ENCODE measurements at places on chromosomes 3 and 15. TPM values are rescaled to one million over a fixed set of nuclear protein-coding genes. Genes with fewer than 3 reads are reported as not detected.
A peak's percentile ranks its signal among the peaks of the same experiment; 100 is the strongest.

GRCh38 chr3:174318181-174318580 lies 541.0 kb upstream of the NAALADL2 start:
- no peaks in the 10 kb centered on the region for H3K4me1 ChIP-seq
- no peak overlapping the region for H3K27ac ChIP-seq
- no peaks in the 10 kb centered on the region for H3K27me3 ChIP-seq
- no peaks in the 10 kb centered on the region for H3K36me3 ChIP-seq
- no peak for DNase-seq

The PKM gene
- 711 TPM for total RNA-seq

- H3K27me3 ChIP-seq, result no peaks in the 10 kb centered on the region
- no peak overlapping the region for H3K27ac ChIP-seq
- H3K4me3 ChIP-seq, result no peak overlapping the region
- no peaks in the 10 kb centered on the region for H3K4me1 ChIP-seq
- no peak for DNase-seq
Measured at GRCh38 chr3:36679384-36680200, 84.8 kb downstream of the DCLK3 start.

The ZMAT3 gene
- 8.1 TPM for total RNA-seq

GRCh38 chr15:81410318-81410753 lies 36.3 kb upstream of the TMC3 start:
- peaks cover 11% of the 10 kb centered on the region for H3K27me3 ChIP-seq
- H3K36me3 ChIP-seq, result no peaks in the 10 kb centered on the region
- no peak overlapping the region for H3K27ac ChIP-seq
- peak; percentile 85 for DNase-seq
- peaks cover 3% of the 10 kb centered on the region for H3K4me1 ChIP-seq

DNA sequence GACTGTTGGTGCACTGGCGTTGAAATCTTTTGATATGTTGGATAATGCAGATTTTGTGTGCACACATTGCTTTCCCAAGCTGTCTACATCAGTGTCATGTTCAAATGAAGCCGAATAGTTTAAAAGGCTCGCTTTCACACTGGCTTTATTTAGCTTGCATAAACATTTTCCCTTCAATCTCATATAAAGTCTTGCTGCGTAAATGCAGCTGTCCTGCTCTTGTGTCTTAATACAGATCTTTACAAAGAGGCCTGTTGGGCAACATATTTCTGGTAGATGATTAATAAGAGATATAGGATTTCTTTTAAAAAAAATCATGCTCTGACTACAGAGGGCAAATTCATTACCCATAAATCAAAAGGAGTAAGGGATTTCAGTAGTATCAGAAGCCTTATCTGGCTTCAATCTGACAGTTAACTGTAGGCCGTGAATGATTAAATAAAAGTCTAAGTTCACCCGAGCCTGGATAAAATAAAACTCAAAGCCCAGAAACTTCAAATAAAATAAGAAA lies 937.2 kb downstream of the FHIT start:
- H3K36me3 ChIP-seq, result no peaks in the 10 kb centered on the region
- peaks cover 13% of the 10 kb centered on the region for H3K4me1 ChIP-seq
- DNase-seq, result peak; percentile 71
- H3K27ac ChIP-seq, result no peak overlapping the region
- no peak overlapping the region for H3K4me3 ChIP-seq
- no peaks in the 10 kb centered on the region for H3K27me3 ChIP-seq

GRCh38 chr15:56366211-56366610 lies 985 bp downstream of the TEX9 start:
- no peak overlapping the region for H3K4me3 ChIP-seq
- H3K4me1 ChIP-seq, result peaks cover 4% of the 10 kb centered on the region
- H3K36me3 ChIP-seq, result no peaks in the 10 kb centered on the region
- no peak overlapping the region for H3K27ac ChIP-seq

DNA sequence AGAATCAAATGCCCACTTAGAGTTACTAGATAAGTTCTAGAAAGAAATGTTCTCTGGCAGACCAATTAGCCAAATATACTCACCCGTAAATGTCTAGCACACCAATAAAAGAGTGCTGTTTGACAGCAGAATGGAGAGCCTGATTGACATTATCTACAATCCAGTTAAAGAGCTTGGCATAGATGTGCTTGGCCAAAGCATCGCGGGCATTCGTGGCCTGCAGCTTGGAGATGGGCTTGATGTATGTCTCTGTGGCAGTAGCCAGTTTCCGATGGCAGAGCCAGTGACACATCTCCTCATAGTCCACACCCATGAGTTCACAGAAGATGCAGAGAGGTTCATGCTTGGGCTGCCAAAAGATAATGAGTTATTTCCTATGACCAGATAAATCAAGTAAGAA lies 101.5 kb upstream of the MYO5C start:
- H3K27ac ChIP-seq, result no peak overlapping the region
- no peaks in the 10 kb centered on the region for H3K27me3 ChIP-seq
- no peaks in the 10 kb centered on the region for H3K36me3 ChIP-seq
- no peaks in the 10 kb centered on the region for H3K4me1 ChIP-seq

- H3K4me3 ChIP-seq, result no peak overlapping the region
- no peaks in the 10 kb centered on the region for H3K27me3 ChIP-seq
- no peaks in the 10 kb centered on the region for H3K36me3 ChIP-seq
- DNase-seq, result no peak
Measured at GRCh38 chr3:89380016-89380415, 272.6 kb downstream of the EPHA3 start.

- DNase-seq, result no peak
- H3K27ac ChIP-seq, result no peak overlapping the region
- no peaks in the 10 kb centered on the region for H3K36me3 ChIP-seq
- H3K4me1 ChIP-seq, result peaks cover 2% of the 10 kb centered on the region
- H3K27me3 ChIP-seq, result no peaks in the 10 kb centered on the region
- H3K4me3 ChIP-seq, result no peak overlapping the region
Measured at GRCh38 chr3:123521179-123521969, 63.5 kb downstream of the HACD2 start.

DNA sequence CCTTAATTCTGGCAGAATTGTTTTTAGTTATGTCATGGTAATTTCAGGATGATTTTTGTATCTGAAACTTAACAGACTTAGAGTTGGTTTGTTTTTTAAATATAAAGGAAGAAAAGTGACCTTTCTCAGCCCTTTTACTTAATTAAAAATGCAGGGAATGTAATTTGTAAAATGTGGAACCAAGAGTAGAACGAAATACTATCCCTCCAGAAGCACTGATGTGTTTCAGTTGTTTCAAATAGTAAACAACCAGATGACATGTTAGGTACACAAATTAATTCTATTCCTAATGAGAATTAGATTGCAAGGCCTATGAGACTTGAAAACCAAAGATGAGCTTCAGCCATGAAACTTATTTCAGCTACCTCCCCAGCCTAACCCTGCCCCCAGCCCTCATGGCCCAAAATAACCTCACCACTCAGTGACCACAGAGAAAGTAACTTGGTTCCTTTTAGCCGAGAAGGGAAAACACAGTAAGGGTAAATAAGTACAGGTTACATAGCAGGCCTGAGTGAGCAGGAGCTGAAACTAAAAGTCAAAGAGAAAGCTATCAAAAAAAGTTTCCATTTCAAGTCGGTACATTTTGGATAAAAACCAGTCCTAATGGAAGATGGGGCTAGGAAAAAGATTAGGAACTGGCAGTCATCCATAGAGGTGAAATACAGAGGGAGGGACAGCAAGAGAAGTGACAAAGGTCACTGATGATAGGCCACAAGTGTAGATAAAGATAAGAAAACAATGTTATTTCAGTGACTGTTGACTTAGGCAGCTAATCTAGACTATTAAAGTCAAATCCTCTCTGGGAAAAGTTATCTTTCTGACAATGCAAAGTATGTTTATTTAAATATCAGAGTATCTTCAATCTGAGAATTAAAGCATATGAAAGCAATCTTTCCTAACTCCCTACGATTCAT lies 23.2 kb downstream of the SENP8 start:
- H3K4me3 ChIP-seq, result no peak overlapping the region
- no peaks in the 10 kb centered on the region for H3K27me3 ChIP-seq
- DNase-seq, result no peak
- no peak overlapping the region for H3K27ac ChIP-seq
- peaks cover 22% of the 10 kb centered on the region for H3K4me1 ChIP-seq

DNA sequence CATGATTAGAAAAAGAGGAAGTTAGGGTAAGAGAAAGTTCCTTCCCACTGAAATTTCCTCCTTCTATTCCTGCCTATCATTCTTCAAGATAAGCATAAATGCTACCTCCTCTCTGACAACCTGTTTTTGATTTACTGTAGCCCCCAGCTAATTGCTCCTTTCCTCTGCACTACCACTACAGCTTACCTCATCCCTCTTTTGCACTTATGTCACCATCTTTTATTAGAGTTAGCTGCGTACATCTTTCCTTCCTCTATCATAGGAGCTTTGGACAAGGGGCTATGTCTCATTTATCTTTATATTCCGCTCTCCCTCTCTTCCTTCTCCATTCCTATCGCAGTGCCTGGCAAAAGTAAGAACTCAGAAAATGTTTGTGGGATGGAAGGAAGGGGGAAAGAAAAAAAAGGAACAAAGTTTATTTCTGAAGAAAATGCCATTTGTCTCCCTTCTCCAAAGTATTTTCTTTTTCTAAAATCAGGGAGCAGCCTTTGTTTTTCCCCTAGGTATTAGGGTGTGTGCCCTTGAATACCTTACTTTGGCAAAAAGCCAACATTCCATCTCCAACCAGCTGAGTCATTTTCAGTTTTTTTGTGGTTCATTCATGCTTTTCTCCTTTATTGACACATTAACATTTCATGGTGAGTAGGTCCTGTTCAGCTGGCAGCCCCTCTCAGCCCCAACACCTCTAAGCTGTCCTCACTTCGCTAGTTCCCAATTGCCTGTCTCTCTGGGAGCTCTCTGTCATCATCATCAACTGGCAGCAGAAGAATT lies 87.6 kb upstream of the SOX2 start:
- H3K27ac ChIP-seq, result no peak overlapping the region
- H3K4me3 ChIP-seq, result no peak overlapping the region
- no peaks in the 10 kb centered on the region for H3K4me1 ChIP-seq
- no peaks in the 10 kb centered on the region for H3K27me3 ChIP-seq
- peak; percentile 23 for DNase-seq

The NR2F2 gene
- total RNA-seq, result 41.9 TPM

The KIF23 gene
- 2.2 TPM for total RNA-seq

DNA sequence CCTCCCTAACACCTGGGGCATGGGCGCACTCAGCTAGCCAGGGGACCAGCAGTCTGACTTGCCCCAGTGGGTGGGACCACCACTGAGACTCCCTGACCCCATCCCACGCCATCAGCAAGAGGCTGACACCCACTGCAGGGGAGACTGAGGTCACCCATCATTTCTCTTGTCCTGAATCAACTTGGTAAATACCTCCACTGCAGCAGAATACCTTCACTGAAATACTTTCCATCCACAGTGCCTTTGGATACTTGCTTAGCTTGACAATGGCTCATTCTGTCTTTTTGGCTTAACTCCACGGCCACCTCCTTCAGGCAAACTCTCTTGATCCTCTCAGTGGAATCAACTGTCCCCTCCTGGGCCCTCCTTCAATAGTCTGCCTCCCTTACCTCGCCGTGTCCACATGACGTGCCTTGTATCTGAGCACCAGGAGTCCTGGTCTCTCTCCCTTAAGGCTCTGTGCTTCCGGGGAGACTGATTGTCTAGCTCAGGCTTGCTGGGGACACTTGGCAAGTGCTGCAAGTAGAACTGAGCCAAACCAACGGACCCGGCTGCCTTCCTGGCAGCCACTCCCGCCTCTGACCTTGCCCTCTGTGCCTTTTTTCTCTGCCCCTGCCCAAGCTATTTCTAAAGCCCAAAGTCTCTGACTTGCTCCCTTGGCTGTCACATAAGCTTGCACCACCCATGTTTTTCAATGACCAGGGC lies 119.1 kb downstream of the ADCY5 start:
- H3K27ac ChIP-seq, result peak overlapping the region; percentile 70
- peaks cover 4% of the 10 kb centered on the region for H3K36me3 ChIP-seq
- H3K27me3 ChIP-seq, result no peaks in the 10 kb centered on the region

GRCh38 chr15:69613182-69613581 lies 160.6 kb downstream of the RPLP1 start:
- H3K4me1 ChIP-seq, result no peaks in the 10 kb centered on the region
- DNase-seq, result no peak
- H3K4me3 ChIP-seq, result no peak overlapping the region

DNA sequence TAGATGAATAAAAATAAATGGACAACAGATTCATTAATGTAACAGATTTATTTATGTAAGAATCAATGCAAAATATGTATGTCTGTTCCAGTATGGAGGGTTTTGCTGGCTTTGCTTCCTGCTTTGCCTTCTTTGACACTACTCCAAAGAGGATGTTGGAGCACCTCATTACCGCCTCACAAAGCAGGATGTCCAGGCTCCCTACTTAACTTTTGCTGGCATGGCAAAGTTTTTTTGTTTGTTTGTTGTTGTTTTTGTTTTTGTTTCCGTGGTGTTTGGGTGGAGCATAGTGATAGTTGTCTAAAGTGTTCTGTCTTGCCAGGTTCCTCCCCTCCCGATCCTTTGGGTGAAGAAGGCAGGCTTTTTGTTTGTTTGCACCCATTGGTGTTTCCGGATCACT lies 38.7 kb downstream of the DIPK2A start:
- H3K4me3 ChIP-seq, result no peak overlapping the region
- no peaks in the 10 kb centered on the region for H3K4me1 ChIP-seq
- no peak overlapping the region for H3K27ac ChIP-seq
- DNase-seq, result peak; percentile 23
- H3K36me3 ChIP-seq, result no peaks in the 10 kb centered on the region

DNA sequence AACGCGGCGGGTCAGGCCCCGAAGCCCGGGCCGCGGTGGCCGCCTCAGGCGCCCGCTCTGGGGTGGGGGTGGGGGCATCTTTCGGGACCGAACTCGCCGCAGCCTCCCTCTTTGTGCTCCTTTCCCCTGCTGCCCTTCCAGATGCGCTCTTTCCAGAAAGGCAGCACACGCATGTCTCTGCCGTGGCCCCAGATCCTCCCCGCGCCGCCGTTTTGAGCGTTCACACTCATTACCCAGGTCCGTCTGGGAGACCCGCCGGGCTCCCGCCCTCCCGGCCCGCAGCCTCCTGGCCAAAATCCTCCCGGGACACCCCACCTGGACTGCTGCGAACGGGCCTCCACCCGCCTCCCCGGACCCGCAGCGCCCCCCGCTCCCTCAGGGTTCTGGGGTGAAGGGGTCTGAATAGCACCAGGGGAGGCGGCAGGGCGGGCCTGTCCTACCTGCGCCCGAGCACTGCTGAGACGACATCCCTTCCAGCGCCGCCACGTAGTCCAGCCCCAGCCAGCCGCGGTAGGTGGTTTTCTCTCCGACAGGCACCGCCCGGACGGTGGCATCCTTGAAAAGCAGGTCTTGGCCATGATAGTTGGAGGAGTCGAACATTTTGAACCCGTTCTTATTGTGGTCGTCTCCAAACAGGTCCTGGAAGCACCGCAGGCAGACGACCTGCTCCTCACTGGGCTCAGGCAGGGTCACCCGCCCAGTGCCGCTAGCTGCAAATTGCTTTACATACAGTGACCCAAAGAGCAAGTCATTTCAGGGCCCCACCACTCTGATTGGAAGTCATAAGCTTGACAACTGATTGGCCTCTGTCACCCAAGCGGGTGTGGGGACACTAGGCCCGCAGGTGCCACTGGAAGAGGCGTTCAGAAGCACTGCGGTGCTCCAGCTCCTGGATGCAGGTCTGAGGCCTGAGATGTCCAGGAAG lies 25.9 kb downstream of the MELTF start:
- no peaks in the 10 kb centered on the region for H3K27me3 ChIP-seq
- peaks cover 2% of the 10 kb centered on the region for H3K4me1 ChIP-seq
- no peaks in the 10 kb centered on the region for H3K36me3 ChIP-seq
- peak; percentile 43 for DNase-seq
- H3K27ac ChIP-seq, result no peak overlapping the region
- H3K4me3 ChIP-seq, result peak overlapping the region; percentile 38

- DNase-seq, result no peak
- H3K4me3 ChIP-seq, result no peak overlapping the region
- no peaks in the 10 kb centered on the region for H3K27me3 ChIP-seq
Measured at GRCh38 chr15:91844341-91844740, 9.2 kb upstream of the SLCO3A1 start.

The HRG gene
- not detected for total RNA-seq

The GOLGA8T gene
- total RNA-seq, result 0.80 TPM

The KPNA1 gene
- total RNA-seq, result 38.7 TPM

The ECE2 gene
- 0.15 TPM for total RNA-seq

The GRK7 gene
- total RNA-seq, result 0.12 TPM
